ENCODE measurements at places on chromosomes 5 and 9.

- no peak for DNase-seq
Observed at GRCh38 chr5:135442431-135443160, 4.6 kb downstream of the DCANP1 start.

DNA sequence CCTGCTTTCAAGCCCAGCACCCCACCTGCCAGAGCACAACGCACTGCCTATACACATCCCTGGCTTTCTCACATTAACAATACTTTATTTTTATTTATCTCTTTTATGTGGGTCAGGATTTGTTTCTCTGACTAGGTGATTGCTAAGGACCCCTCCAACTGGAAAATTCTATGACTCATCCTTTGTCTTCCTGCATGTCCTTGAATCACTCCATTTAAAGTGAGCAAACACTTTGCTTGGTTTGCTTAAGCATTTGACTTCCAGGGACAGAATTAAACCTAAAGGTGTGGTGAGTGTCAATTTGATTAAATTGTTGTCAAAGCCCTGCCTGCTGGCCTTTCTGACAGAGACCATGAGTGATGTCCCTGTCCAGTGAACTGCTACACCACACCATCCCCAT lies 536.5 kb upstream of the BRINP1 start:
- no peak for DNase-seq

- peak; percentile 8 for DNase-seq
Observed at GRCh38 chr5:142847898-142848790, 78.0 kb downstream of the ARHGAP26 start.

GRCh38 chr9:84381508-84381907 lies 41.0 kb upstream of the SLC28A3 start:
- no peak for DNase-seq

DNA sequence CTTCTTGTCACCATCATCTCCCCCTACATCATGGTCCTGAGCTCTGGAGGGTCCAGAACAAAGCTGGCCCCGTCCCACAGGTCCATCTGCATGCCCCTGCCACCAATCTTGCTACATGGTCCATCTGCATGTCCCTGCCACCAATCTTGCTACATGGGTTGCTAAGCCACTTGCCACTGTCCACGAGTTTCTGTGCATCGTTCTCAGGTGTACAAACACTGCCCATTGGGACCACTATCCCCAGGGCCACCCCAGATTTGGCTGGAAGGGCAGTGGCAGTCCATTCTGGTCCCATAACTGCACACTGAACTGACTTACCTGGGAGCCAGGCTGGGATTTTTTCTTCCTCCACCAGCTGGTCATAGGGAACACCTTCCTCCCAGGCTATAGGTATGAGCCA lies 8.0 kb upstream of the LAMC3 start:
- DNase-seq, result no peak

GRCh38 chr9:104747565-104748358 lies at the start of gene NIPSNAP3A:
TSS of gene NIPSNAP3A (plus strand) at chr9:104747683. CDS start at chr9:104747793, 110 bp downstream.
- peak; percentile 80 for DNase-seq

DNA sequence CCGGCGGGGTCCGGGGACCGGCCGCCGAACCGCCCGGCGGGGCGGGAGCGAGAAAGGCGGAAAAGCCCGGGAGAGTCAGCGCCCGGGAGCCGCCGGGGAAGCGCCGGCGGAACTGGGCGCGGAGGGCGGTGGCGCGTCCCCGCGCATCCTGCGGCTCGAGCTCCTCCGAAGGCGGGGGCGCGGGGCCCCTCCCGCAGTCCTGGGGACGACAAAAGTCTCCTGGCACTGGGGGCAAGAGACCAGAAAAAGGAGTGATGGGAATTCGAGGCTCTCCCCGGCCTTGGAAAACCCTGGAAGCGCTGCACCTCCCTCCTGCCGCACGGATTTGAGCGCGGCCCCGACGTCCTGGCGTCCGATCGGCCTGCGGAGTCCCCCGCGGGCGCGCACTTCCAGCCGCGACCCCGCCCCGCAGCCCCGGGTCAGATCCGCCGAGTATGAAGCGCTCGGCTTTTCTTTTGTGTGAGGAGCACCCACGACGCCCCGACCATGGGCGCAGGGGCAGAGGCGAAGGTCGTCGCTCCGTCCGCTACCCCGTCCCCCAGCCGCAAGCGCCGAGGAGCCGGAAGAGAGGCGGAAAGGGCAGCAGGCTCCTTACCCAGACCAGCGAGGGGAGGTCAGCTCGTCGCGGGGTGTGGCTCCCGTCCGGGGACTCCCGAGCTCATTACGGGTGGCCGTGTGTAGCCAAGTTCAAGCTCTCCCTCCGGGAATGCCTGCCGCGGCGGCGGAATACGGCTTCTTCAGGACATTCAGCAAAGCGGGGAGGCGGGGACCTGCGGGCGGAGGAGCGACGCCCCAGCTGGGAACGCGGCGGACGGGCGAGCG lies at the start of gene EPB41L4A:
TSS of gene EPB41L4A (minus strand) at position 114 of the 822 bp plus-strand sequence. CDS start 238 bp downstream, outside the sequence.
- DNase-seq, result peak; percentile 61

- DNase-seq, result peak; percentile 54
Observed at GRCh38 chr5:172534229-172535107, 80.1 kb upstream of the SH3PXD2B start.
